Stimulated activated CD8-positive, alpha-beta memory T cell treated with anti-CD3 and anti-CD28 coated beads, Interleukin-7, amount 100 ng/mL, for 4 hours (primary cell): ENCODE measurements at places on chromosomes 6 and 20.
A peak's percentile ranks its signal among the peaks of the same experiment; 100 is the strongest.

DNA sequence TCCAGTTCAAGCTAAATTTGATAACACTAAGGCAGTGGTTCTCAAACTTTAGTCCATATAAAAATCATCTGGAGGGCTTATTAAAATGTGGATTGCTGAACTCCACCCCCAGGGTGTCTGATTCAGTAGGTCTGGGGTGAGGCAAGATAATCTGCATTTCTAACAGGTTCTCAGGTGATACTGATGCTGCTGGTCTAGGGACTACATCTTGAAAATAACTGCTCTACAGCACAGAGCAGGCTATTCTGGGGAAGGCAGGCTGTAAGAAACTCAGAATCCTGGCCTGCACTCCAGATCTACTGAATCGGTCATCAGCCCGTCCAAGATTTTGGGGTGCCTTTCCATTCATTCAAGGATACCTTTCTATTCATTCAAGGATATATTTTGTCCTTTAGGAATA, 11.5 kb downstream of the CALHM5 start:
- DNase-seq, result no peak

GRCh38 chr20:1496930-1497329, 5.7 kb upstream of the SIRPB2 start:
- no peak for DNase-seq

- no peak for DNase-seq
These were observed 1.9 kb downstream of the SLC32A1 start for GRCh38 chr20:38725931-38726803.

DNA sequence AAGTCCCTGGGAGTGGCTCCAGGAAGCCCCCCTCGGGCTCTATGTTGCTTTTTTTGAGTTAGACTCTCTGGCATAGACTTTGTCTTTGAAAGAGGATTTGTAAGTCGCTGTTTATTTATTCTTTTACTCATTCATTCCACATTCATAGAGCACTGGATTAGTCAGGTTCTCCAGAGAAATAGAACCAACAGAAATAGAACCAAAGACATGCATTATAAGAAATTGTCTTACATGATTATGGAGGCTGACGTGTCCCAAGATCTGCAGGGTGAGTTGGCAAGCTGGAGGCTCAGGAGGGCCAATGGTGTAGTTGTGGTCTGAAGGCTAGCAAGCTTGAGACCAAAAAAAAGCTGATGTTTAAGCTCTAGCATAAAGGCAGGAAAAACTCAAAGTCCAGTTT, 98.3 kb upstream of the CHD6 start:
- DNase-seq, result no peak

GRCh38 chr6:53734473-53735299, 60.1 kb upstream of the LRRC1 start:
- no peak for DNase-seq

- no peak for DNase-seq
These were observed 239.5 kb downstream of the TFAP2A start for GRCh38 chr6:10175362-10175761.

- peak; percentile 6 for DNase-seq
These were observed 72.9 kb upstream of the DSP start for GRCh38 chr6:7468382-7469081.

DNA sequence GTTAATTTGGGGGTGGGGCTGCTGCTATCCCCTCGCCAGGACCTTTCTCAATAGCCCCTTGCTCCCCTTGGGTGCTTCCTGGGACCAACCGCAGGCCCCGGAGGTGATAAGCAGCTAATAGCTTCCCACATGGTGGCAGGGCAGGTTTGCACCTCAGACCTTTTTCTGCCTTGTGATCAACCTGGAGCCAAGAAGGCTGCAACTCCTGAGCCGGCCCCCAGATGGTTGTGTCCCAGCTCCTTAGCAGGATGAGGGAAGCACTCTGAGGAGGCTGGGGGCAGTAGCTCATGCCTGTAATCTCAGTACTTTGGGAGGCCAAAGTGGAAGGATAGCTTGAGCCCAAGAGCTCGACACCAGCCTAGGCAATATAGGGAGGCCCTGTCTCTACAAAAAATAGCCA, 85.5 kb downstream of the BMP7 start:
- no peak for DNase-seq

- DNase-seq, result no peak
These were observed 6.6 kb downstream of the FITM2 start for GRCh38 chr20:44304383-44304782.

- DNase-seq, result no peak
These were observed 393.4 kb upstream of the SULF2 start for GRCh38 chr20:48178633-48179032.

DNA sequence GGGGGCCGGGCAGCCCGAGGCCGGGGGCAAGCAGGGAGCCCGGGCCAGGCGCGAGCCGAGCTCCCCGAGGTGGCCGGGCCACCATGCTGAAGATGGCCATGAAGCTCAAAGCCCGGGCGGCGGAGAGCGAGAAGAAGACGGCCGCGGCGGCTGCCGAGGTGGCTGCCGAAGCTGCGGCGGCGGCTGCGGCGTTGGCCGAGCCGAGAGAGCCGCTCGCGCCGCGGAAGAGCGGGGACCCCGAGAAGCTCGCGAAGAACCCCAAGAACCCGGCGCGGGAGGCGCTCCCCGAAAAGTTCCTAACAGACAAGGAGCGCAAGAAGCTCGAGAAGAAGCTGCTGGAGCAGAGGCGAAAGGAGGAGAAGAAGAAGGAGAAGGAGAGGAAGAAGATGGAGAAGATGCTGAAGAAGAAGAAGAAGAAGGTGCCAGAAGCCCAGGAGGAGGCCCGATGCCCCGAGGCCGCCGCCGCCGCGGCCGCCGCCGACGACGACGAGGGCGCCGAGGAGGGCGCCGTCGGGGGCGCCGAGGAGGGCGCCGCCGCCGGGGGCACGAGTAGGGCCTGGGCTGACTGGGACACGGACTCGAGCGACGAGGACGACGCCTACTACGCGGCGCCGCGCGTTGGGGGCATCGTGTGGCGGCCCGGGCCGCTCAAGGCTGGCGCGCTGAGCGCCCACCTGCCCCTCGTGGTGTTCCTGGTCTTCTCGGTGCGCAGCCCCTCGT, 37.4 kb downstream of the GNAS start:
- peak; percentile 55 for DNase-seq

DNA sequence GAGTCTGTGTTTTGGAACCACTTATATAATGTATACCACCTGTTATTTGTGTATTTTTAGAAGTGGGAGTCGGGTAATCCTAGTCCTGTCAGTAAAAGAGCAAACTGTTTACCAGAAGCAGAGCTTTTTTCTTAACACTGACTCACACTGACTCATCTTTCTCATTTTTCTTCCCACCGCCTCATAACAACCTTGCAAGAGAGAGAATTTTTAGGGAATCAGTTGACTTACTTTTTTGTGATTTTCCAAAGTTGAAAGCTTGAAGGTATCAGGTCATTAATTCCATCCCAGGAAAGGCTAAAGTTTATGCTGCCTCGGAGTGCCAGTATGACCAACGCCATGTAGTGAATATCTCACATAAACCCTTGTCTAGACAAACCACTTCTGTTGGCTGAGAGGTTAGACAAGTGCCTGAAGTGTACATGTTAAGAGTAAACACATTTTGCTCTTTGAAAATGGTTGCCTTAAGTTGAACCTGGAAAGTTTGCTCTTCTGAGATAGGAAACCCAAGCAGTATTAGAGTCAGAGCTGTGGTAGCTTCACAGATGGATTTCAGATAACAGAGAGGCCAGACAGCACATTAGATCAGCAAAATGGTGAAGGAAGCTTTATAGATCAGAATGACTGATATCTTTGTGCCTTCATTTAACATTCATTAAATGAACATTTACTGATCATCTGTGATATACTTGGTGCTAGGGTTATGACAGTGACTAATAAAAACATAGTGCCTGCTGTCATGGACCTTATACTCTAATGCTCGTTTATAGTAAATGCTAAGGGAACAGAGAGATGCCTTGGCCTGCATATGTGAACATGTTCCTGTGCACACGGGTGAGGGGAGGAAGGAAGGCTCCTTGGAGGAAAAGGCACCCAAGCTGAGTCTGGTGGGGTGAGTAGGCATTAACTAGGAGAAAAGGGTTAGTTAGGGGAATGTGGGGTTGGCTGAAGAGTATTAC, 29.1 kb upstream of the PKIG start:
- DNase-seq, result no peak

- DNase-seq, result no peak
These were observed 8.1 kb downstream of the EDN1 start for GRCh38 chr6:12298017-12298978.

GRCh38 chr6:79864421-79864820, 82.9 kb downstream of the ELOVL4 start:
- no peak for DNase-seq

GRCh38 chr20:50704971-50705370, 13.6 kb upstream of the RIPOR3 start:
- DNase-seq, result no peak

DNA sequence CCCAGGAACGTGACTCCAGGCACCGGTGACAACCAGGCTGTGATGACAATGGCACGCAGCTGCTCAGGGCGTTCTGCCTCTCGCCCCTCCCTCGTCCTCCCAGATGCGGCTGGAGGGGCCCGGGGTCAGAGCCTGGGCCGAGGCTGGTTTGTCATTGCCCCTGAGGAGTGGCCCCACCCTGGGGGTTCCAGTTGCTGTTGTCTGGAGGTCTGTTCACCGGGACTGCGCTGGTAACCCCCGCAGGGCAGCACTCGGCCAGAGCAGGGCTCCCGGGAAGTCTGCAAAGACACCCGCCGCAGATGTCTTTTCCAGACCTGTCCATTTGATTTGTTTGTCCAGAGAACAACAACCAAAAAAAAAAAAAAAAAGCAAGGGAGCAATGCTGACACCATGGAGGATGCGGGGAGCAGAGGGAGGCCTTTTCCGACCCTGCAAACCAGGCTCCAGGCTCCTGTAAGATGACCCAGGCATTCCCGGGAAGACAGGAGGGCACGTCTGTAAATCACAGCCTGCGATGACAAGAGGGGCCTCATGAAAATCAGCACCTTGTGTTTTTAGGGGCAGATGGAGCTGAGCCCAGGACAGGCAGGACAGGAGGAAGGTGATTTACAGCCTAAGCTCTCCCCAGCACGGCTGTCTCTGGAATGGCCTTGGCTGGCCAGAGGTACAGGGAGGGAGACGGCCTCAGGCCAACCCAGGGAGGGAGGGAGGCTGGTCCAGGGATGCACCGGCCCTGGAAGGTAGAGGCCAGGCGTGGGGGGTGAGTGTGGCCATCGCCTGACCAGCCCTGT, 189.3 kb downstream of the ERMARD start:
- DNase-seq, result no peak

DNA sequence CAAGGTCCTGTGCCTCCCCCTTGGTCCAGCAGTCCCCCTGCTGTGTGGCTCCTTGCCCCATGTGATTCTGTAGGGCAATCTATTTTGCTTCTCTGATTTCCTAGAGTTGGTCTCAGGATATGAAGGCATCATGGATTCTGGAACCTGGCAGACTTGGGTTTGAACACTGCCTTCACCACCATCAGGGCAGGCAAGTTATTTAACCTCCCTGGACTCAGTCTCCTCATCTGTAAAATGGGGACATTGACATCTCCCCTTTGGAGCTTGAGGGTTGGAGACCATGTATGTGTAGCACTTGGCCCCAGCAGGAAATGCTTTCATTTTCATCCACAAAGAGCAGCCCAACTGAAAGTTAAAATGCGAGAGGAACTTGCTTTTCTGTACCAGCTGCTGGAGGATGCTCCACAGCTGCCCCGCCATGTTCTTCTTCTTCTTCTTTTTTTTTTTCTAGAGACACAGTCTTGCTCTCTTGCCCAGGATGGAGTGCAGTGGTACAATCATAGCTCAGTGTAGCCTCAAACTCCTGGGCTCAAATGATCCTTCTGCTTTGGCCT, 6.7 kb downstream of the TOX2 start:
- DNase-seq, result no peak

GRCh38 chr6:1903780-1904465, 294.2 kb downstream of the FOXC1 start:
- DNase-seq, result no peak

GRCh38 chr20:48172357-48172702, 387.0 kb upstream of the SULF2 start:
- DNase-seq, result no peak

DNA sequence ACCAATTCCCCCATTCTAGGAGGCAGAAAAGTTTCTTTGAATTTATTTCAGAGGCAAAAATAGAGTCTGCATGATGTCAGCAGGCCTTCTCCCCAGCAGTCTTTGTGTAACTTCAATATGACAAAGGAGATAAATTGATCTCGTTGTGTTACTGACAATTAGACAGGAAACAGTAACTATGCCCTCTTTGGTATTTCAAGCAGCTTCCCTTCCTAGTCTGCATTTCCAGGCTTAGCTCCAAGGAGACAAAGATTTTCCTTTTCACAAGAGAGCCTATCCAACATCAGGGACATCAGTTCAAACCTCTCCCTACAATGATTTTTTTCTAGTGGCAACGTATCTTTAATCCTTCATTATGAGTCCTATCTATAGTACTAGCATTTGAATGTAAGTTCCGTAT, 245.9 kb upstream of the HSF2 start:
- no peak for DNase-seq

DNA sequence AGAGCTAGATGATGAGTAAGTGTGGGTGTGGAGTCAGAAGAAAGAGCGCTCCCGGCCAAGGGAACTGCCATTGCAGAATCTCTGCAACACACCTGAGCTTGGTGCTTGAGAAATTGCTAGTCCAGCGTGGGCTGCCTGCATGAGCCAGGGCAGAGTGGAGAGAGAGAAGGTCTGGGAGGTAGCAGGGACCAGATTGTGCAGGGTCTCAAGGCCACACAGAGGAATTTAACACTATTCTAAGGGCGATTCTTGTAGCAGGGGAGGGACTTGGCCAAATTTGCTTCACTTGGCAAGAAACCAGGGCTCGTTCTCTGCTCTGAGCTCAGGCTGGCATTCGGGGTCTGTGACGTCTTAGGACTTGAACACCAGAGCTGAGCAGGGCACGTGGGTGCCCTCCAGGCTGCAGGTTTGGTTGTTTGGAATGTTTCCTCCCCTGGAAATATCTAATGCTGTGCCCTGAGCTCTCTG, 53.5 kb downstream of the BCAS4 start:
- DNase-seq, result no peak

- DNase-seq, result no peak
These were observed 30.8 kb upstream of the ENPP1 start for GRCh38 chr6:131776985-131777384.

DNA sequence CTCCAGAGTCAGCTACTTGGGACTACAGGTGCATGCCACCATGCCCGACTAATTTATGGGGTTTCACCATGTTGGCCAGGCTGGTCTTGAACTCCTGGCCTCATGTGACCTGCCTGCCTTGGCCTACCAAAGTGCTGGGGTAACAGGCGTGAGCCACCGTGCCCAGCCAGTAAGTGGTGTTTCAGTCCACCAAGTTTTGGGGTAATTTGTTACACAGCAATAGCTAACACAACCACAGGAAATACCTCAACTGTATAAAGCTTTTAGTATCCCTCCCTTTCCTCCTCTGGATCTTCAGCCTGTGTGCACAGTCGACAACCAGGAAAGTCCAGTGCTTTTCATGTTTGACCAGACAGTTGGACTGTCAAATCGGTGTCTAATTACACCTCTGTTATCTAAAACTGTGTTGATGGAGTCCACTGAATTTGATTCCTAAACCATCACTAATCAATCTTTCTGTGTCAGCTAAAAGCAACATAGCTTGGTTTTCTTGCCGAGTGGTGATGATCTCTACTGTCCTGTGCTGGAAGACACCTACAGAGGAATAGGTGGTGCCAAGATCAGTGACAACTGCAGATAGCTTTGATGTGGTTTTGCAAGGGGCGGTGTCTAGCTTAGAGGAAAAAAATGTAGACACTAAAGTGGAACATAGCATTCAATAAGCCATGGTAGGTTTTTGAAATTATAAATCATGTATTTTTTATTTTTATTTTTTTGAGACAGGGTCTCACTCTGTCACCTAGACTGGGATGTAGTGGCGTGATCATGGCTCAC, 22.2 kb upstream of the ZBTB2 start:
- DNase-seq, result peak; percentile 33
